ENCODE measurements at places on chromosomes 3 and 15.

GRCh38 chr15:69515926-69516325 is 63.3 kb downstream of the RPLP1 start:
- no peak for DNase-seq

DNA sequence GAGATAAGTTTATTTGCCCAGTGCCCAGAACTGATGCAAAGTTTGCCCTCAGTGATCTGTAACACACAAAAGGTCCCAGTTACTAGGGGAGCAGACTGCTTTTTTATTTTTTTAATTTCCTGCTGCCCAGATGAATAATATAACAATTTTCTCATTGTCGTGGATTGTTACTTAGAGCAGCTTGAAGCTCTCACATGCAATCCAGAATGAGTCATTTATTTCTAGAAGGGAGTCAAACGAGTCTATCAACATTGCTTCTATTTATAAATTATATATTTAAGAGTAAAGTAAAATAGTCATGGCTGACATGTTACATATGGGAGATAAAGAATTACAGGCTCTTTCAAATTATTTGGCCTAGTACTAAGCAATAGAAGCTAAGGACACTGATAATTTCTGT is 41.3 kb downstream of the MEIS2 start:
- no peak for DNase-seq

DNA sequence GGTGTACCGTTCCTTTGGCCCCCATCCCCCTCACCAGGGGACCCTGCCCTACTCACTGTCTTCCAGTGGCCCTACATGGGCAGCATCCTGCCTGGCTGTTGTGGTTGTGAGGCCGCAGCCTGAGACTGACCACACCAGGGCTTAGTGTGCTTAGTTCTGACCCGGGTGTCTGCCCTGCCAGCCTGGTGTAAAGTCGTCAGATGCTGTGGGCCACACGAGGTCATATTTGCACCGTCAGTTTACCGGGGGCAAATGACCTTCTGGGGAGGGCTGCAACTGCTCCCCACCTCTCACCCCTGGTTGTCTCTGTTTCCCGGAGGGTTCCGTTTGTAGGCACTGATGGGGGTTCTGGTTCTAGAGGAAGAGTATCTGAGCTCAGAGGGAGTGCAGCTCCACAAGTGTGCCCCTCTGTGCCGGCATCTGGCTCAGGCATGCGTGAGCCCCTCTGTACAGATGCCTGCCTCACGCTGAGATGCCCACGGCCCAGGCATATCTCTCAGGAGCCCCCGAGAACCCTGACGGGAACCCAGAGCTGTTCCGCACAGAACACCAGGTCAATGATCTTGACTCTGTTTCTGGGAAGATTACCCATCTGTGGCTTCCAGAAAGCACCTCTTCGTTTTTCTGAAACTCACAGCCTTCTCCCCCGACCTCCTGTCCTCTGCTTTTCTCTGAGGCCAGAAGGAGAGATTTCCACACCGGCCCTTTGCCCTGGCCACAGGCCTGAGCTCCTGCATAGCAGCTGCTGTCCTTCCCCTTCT is 19.2 kb downstream of the KLF13 start:
- DNase-seq: no peak

- DNase-seq: no peak
These were observed 63.7 kb upstream of the CRTC3 start for GRCh38 chr15:90465930-90466567.

DNA sequence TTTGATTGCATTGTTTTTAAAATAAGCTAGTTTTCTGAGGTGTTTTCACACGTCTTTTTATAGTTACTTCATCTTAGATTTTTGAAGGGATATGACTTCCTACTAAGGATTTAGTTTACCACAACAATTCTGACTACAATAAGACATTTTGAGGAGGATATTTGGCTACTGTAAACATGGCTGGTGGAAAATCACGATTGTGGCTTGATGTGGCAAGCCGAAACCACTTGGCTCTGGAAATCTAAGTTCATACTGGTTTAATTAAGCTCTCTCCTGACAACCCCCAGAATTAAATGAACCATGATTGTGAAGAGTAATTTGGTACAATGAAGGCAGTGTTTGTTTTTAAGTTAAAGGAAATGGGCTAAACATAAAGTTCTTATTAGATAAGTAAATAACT is 30.8 kb downstream of the ST3GAL6 start:
- DNase-seq: no peak

- DNase-seq: no peak
These were observed 66.5 kb downstream of the LRRFIP2 start for GRCh38 chr3:37107846-37108245.

- no peak for DNase-seq
These were observed 21.5 kb upstream of the ZNF609 start for GRCh38 chr15:64438653-64439447.

DNA sequence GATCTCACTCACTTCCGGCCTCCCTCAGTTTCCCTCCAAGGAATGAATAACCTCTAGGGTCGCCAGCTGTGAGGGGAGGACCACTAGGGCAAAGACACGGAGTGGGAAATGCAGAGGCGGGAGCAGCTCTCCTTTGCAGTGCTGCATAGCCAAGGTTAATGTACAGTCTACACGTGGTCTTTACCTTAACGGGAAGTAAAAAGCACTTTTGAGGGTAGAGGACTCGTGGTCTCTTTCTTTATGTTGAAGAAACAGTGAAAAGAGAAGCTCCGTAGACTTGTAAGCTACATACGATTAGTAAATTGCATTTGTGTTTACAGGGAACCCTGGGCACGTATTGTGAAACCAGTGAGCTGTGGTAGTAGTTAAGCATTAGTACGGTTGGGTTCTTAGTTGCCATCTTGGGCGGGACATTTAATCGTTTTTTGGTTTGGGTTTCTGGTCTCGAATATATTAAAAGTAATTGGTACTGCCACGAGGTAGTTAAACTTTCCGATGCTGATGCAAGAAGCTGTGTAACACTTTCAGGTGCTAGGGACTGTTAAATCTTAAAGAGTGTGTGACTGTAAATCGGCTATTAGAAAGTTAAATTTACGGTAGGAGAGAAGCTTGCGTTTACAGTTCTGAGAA is 828 bp downstream of the U2SURP start:
- peak; percentile 57 for DNase-seq

- DNase-seq: no peak
These were observed 182.3 kb downstream of the BBX start for GRCh38 chr3:107705046-107705445.

- DNase-seq: no peak
These were observed 3.9 kb downstream of the MEGF11 start for GRCh38 chr15:66249605-66250174.

DNA sequence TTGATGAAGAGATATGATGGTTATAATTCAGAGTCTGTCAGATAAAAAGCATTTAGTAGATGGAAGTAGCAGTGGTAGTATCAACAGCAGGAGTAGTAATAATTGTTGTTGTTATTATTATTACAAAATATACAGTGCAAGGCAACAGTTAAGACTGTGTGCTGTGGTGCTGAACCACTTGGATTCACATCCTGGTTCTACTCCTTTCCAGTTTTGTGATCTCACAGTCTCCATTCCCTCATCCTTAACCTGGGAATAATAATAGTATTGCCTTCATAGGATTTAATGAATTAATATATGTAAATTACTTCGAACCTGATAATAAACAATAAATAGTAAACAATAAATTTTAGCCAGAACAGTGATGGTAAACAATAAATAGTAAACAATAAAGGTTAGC is 37.1 kb upstream of the TSC22D2 start:
- no peak for DNase-seq

DNA sequence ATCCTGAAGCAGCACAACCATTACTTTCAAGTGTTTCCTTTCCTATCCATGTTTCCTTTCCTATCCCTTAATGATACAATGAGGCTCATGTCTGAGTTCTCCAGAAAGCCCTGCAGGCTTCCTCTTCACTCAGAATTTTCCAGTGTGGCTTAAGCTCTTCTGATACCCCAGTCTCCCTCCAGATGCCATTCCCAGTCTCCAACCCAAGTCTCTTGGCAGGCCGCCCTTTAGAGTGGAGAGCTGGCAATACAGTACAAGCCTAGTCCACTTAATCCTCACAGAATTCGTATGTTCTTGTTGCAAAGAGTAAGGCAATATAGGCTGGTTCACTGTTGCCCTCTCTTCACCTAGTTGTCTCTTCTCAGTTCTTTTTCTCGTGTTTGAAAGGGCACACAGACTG is 503.9 kb upstream of the MDFIC2 start:
- DNase-seq: no peak

- DNase-seq: no peak
These were observed 34.9 kb upstream of the ACAD9 start for GRCh38 chr3:128844502-128844901.

DNA sequence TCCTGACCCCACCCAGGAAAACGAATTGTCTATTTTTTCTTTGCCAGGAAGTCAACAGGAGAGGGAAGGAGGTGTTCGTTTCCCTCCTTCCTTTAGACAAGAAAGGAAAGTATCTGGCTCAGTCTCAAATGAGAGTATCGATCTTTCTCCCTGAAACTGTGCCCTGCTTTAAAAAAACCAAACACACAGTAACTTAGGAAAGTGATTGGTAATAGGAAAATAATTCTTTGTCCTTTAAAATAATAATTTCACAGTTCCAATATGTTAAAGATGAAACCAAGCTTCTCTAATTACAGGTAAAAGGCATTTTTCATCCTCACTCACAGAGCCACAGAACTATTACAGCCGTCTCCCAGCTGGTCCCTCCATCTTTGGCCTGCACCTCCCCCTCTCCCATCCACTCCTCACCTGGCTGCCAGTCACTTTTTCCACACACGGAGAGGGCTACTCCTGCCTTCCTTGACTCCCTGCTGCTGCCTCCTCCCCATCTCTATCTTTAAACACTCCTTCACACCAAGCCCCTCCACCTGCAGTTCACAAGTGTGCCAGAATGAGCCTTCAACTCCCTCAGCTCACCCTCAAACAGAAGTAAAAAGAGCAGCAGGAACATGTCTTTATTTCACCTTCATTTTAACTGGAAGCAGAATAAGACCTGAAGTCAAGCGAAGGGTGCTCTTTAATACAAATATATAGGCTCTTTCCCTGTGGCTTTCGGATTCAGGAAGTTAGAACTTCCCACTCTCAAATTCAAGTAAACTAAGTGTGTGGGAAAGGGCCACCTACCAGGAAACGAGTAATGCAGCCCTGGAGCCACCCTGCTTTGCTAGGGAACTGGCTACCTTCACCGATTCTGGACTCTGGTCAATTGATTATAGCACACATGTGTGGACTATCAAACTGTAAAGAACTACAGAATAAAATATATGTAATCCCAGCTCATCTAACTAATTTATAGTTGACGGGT is 116.4 kb downstream of the SENP2 start:
- DNase-seq: no peak

DNA sequence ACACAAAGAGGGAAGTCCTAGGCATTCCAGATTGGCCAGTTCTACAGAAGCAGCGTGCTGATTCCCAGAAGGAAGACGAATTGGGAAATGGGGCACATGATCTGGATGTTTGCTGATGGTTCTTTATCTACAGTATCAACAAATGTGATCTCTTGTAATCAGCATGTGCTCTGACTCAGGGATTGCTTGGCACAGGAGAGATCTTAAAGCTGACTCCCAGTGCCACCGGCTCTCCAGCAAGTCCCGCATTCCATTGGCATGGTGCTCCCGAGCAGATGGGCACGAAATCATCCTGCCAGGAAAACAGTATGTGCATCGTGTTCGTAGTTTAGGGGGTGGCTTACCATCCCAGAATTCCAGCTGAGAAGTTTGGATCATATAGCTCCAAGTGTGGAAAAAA is 259.9 kb upstream of the NR2F2 start:
- no peak for DNase-seq

GRCh38 chr15:88690331-88690730 is 51.5 kb downstream of the ISG20 start:
- no peak for DNase-seq

DNA sequence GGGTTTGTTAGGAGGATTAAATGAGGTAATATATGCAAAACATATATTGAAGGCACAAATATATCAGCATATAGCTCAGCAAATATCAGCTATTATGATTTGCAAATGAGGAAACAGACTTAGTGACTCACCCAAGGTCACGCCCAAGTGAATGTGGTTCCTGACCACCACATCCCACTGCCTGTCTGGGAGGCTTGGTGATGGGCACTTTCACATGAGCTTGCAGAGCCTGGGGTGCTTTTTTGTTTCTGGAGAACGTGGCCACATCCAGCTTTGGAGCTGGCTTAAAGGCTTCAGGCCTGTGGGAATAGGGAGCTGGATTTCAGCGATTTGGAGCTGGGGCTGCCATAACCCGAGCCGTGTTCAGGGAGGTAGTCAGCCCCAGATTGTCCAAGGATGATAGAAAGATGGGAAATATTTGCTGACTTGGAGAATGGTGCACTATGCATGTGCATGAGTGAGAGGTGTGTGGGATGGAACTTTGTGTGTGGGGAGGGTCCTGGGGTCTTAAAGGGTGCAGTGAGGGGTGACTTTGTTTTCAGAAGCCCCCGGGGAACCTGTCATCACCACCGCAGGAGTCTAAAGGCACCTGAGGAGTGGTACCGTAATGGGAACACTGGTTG is 12.0 kb upstream of the FGD5 start:
- peak; percentile 46 for DNase-seq

DNA sequence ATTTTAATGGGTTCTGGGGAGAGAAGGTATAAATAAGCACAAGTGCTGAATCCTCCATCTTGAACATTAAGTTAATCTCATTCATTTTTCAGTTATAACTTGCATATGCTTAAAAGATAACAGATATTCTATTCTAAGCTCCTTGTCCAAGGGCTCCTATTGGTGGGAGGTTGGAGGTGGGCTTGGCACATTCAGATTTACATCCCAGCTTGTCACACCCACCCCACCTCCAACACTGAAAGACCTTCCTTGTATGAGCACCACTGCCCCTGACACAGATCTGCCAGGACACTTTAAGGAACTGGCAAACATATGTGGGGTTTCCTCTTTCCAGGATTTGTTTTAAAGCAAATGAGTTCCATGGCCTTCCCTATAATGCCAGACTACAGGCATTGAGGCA is 30.6 kb downstream of the HOMER2 start:
- no peak for DNase-seq

DNA sequence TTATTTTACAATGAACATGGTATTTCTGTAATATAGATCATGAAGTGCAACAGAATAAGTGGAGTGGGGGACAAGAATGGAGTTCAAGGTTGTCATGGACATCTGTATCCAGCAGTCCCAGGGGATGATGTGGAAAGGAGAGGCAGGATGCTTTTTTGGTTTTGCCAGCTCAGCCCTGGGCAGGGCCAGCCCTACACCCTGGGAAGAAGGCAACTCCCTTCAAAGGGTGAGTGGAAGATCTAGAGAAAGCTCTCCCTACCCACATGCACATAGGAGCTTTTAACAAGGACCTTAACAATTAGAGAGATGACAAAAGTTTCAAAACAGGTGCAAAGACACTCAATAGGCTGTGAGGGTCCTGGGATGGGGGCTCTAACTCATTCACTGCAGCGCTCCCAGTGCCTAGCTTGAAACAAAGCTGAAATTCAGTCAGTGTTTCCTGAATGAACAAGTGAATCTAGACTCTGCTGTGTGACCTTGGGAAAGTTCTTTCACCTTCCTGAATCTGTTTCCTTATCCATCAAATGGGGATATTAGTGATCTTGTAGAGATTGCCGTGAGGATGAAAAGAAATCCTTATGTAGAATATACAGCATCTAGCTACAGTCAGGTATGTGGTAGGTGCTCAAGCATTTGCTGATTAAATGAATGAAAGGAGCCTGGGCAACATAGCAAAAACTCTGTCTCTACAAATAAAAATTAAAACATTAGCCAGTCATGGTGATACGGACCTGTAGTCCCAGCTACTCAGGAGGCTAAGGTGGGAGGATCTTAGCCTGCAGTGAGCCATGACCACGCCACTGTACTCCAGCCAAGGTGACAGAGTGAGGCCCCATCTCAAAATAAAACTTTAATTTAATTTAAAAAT is 14.3 kb downstream of the BHLHE40 start:
- DNase-seq: no peak

All from AML-193 (cell line).